ENCODE measurements at places on chromosomes 13 and 19.
A peak's percentile ranks its signal among the peaks of the same experiment; 100 is the strongest.

DNA sequence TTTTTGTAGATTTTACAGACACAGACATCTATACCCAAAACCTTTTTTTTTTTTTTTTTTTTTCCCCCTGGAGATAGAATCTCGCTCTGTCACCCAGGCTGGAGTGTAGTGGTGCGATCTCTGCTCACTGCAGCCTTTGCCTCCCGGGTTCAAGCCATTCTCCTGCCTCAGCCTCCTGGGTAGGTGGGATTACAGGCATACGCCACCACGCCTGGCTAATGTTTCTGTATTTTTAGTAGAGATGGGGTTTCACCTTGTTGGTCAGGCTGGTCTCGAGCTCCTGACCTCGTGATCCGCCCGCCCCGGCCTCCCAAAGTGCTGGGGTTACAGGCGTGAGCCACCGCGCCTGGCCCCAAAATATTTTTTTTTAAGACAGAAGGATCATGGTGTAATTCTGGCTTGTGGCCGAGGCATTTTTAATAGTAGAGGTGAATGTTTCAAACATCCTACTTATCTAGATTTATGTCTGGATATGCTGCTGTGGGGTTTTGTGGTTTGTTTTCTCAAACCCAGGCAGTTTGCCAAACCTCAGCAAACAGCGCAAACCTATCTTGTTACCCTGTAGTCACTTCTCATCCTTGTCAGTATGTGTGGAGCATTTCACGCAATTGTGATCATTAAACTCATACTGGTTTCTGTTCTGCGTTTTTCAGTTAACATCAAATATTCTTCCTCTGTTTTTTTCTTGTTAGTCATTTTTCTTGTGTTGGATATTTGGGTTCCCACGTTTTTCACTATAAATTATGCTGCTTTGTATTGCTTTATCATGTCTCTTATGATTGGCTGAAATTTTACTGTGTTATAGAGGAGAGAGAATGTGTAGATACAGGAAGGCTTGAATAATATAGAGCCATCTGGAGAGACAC, 36.2 kb upstream of the GARRE1 start:
- DNase-seq = peak; percentile 26

DNA sequence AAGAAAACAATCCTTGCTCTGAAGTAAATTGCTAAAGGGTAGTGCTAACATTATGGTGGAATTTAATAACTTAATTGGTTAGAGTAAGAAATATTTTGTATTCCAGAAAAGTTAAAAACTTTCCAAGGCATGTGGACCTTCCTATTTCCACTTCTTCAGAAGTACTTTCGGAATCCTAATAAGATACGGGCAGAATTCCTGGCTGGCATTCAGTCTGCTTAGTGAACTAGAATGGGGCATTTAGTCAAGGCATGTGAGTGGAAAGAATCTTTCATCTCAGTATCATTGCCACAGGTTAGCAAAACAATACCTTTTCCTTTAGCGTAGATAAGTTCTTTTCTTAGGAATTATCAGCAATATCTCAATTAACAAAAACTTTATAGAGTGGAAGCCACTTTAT, 85.1 kb downstream of the TNFRSF19 start:
- no peak for DNase-seq

- no peak for DNase-seq
Observed at GRCh38 chr13:28528388-28528787, 33.5 kb upstream of the FLT1 start.

- no peak for DNase-seq
Observed at GRCh38 chr13:40175639-40176038, 490.8 kb downstream of the FOXO1 start.

DNA sequence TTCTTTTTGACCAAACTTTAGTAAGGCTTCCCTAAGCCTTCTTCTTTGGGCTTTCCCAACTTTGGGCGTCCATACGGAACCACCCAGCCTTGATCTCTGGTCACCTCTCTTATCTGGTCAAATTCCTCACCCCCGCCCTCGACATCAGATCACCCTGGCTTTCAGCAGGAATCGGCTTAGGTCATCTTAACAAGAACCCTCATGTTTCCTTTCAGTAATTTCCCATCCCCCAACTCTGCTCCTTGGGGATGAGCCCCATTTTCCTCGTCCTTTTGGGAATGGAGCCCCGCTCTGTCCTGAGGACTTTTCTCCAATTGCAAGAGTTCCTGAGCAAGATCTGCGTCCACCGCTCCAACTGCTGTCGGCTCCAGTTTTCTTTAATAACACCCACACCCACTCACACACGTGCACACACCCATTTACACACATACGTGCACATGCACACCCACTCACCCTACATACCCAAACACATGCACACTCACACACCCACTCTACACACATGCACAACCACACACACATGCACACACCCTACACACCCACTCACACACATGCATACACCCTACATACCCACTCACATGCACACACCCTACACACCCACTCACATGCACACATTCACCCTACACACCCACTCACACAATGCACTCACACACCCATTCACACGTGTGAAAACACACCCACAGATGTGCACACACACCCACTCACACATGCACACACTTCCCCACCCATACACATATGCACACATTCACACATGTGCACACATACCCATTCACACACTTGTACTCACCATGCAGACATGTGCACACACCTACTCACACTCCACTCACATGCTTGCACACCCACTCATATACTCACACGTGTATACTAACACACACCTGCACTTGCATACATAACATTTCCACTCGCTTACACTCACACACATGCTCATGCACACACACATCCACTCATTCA, 87.0 kb upstream of the TM9SF2 start:
- no peak for DNase-seq

DNA sequence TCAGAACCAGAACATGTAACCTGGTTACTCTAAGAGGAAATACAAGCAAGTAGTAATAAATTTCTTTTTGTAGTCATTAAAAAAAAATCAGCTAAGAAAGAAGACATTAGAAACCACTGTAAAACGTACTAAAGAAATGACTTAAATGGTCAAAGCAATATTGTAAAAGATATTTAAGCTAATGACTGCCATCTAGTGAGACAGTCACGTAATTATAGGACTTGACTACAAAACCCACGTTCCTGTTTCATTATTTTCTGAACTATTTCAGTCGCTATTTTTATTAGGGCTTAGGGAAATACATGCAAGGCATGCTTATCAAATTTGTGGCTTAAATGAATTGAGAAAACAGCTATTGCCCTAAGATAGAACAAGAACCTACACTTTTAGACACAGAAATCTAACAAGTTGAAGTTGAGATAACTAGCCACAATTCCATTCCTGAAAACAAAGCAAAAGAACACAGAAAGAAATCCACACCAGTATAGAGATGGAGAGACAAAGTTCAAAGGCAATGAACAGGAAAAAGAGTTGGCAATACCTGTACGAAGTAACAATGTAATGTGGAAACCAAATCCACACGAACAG, 17.9 kb downstream of the ALG5 start:
- no peak for DNase-seq

GRCh38 chr19:6705931-6706632, 14.4 kb downstream of the C3 start:
- DNase-seq = no peak

DNA sequence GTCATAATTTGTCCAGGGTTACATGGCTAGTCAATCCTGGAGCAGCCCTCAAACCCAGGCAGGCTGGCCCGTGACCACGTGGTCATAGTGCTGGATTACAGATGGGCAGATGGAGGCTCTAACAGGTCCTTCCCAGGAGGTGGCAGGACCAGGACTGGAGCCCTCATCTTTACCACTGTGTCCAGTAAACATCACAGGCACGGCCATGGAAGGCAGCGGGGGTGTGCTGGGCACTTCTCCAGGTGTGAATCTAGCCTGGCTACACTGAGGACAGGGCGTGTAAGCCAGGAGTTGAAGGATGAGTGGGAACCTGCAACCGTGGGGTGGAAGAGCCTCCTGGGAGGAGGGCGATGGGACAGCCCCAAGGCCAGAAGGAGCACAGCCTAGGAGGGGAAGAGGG, 6.1 kb downstream of the CIC start:
- DNase-seq = no peak

- DNase-seq = peak; percentile 39
Observed at GRCh38 chr19:35247526-35248309, 1.1 kb upstream of the LSR start.

- DNase-seq = no peak
Observed at GRCh38 chr19:47350630-47351029, 1.5 kb downstream of the DHX34 start.

DNA sequence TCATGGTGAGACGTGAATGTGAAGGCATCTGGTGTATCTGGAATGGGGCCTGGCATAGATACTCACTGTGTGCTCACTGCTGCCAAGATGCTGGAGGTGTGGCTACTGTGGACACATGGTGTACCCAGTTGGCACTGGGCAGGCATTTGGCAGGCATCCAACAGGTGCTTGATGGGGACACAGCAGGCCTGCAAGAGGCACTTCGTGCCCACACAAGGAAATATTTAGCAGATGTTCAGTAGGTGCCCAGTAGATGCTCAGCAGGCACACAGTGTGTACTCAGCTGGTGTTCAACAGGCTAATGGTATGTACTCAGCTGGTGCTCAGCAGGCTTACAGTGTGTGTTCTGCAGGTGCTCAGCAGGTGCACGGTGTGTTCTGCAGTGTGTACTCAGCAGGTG, 14.2 kb downstream of the CRTC1 start:
- no peak for DNase-seq

- no peak for DNase-seq
Observed at GRCh38 chr13:51494156-51494555, 41.3 kb upstream of the INTS6 start.

DNA sequence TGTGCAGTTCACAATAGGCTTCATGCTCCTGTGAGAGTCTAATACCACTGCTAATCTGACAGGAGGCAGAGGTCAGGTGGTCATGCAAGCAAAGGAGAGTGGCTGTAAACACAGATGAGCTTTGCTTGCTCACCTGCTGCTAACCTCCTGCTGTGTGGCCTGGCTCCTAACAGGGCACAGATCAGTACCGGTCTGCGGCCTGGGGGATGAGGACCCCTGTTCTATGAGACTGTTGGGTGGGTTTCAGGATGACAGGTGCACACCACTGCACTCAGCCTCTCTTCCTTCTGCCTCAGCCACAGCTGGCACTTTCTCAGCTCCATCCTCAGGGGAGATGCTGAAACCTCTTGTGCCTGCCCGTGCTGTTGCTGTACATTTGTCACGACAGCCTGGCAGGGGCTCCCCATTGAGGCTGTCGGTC, 9.7 kb downstream of the CLEC4G start:
- DNase-seq = no peak

- no peak for DNase-seq
Observed at GRCh38 chr13:59861676-59862075, 302.1 kb downstream of the DIAPH3 start.

DNA sequence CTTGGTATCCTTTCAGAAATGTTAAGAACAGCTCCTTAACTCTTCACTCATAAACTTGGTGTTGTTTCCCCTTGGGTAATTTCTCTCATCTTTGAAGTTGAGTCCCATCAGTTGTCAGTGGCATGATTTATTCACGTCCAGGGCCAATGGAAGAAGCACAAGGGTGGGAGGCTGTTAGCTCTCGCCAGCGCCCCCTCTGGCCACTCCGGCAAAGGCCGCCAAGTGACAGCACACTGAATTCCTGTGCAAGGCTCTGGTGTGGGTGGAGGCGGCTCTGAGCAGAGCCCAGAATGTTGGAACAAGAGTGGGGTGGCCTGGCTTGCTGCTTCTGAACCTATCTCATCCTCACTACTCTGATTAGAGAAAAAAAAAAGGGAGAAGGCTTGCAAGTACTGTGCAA, 13.1 kb upstream of the MEDAG start:
- no peak for DNase-seq

- no peak for DNase-seq
Observed at GRCh38 chr13:94112227-94112626, 367.3 kb downstream of the DCT start.

- peak; percentile 48 for DNase-seq
Observed at GRCh38 chr19:6753178-6754031, 13.8 kb downstream of the SH2D3A start.

DNA sequence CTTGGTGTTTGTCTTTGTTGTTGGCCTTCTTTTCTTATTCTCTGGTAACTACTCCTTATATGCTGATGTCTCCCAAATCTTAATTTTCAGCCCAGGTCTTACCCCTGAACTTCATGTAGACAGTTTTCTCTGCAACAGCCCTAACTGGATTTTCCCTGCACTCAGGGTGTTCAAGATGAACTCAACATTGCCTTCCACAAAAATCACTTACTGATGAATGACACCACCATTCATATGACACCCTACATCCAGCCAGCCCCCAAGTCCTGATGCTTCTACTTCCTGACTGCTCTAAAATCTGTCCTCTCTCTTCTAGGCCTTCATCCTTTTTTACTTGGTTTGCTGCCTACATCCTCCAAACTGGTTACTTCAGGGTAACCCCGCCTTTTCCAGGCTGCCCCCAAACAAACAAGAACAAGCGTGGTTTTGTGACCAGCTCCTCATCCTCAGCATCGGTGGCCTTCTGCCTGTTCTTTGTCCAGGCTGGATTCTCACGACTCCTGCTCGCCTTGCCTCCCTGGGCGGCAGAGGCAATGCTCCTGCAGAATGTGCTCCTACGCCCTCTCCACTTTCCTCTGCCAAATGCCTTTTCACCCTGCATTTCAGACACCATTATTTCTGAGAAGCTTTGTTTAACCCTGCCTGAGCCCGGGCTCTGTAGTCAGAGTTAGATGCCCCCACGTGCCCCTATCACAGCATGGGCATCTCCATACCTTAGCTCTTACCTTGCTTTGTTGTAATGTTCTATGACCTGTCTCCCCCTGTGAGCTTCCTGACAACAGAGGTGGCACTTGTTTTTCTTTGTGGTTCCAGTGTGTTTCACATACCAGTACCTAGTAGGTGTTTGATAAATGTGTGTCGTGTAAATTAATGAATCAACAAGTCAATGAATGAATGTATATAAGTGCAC, 61.8 kb downstream of the WDFY2 start:
- DNase-seq = no peak

GRCh38 chr19:12974301-12975220, 5.2 kb downstream of the DAND5 start:
- no peak for DNase-seq

- DNase-seq = no peak
Observed at GRCh38 chr13:109999659-110000533, 213.5 kb upstream of the IRS2 start.

DNA sequence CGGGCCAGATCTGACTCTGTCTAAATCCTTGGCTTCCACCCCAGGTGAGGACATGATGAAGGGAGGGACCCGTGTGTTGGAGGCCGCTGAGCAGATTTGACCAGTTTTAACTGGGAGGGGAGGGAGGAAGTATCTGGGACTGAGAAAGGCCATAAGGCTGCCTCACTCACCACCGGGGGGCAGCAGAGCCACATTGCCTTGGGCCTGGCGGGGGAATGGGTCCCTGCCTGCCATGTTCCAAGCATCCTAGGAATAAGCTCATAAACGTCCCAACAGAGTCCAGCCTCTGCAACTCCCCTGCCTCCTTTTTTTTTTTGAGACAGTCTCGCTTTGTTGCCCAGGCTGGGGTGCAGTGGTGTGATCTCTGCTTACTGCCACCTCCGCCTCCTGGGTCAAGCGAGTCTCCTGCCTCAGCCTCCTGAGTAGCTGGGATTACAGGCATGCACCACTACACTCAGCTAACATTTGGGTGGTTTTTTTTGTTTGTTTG, 15.5 kb downstream of the MAST3 start:
- peak; percentile 76 for DNase-seq

Data from stimulated activated CD8-positive, alpha-beta memory T cell treated with anti-CD3 and anti-CD28 coated beads, Interleukin-15, amount 100 ng/mL, for 1 hour (primary cell).